Caco-2 (cell line): ENCODE measurements at places on chromosomes 4 and X. TPM values are rescaled to one million over a fixed set of nuclear protein-coding genes. Genes with fewer than 3 reads are reported as not detected.

The SHROOM2 gene
- total RNA-seq, result 12.7 and 14.2 TPM in 2 replicates

The DACH2 gene
- total RNA-seq, result not detected in 2 replicates

The MFAP3L gene
- total RNA-seq, result 1.9 and 2.5 TPM in 2 replicates

The CXCR3 gene
- total RNA-seq, result not detected in 2 replicates

DNA sequence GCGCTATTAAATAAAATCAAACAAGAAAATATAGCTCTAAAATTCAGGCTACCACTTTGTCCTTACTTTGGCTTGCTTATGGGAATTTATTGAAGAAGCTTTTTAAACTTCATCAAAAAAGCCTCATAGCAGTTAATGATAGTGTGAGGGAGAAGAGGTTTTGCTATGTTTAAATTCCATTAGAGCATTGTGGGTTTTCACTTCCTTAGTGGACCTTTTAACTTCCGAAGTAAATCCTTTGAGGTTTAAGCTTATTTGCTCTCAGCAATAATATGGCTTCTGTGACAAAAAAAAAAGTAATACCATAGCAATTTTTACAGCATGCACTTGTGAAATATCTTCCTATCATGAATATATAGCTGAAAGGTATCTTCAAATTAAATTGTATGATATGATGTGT lies 120.2 kb upstream of the NDST4 start:
- DNase-seq, result no peak

- no peak for DNase-seq
Measured at GRCh38 chr4:141041021-141041476, 92.2 kb downstream of the RNF150 start.

GRCh38 chr4:7295197-7295910 lies 103.0 kb downstream of the SORCS2 start:
- DNase-seq, result no peak

- no peak for DNase-seq
Measured at GRCh38 chr4:145216535-145216934, 36.1 kb upstream of the OTUD4 start.

GRCh38 chr4:3034231-3034630 lies 40.1 kb downstream of the HTT-AS start:
- no peak for DNase-seq

- DNase-seq, result no peak
Measured at GRCh38 chr4:8587469-8588195, 4.9 kb upstream of the CPZ start.
